Activated naive CD8-positive, alpha-beta T cell treated with anti-CD3 and anti-CD28 coated beads for 36 hours (primary cell): ENCODE measurements at places on chromosomes 1 and 21. TPM values are rescaled to one million over a fixed set of nuclear protein-coding genes. Genes with fewer than 3 reads are reported as not detected.

The MATN1 gene
- 1.5 TPM for total RNA-seq

The ABCG1 gene
- 9.8 TPM for total RNA-seq

The ALPL gene
- total RNA-seq: not detected

DNA sequence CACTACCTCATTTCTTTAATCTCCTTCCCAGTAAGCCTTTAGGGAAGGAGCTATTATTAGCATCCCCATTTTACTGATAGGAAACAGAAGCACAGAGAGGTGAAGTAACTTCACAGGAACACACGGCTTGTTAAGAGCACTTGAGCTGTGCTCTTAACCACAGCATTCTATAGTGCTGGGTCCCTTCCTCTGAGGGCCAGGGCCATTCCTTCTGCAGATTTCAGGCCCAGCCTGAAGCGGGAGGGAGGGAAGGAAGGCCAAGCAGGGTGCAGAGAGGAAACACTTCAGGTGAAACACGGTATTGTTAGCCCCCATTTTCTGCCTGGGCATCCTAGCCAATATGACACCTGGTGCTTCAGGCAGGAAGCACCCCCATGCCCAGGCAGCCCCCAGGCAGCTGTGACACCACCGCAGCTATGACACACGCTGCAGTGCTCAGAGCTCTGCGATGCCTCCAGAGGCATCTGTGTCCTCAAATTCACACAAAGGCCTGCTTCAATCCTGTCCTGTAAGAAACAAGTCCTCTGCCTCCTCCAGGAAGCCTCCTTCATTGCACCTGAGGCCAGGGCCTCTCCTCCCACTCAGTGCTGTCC lies 4.5 kb upstream of the EXTL1 start:
- H3K36me3 ChIP-seq: no peaks in the 10 kb centered on the region
- peaks cover 21% of the 10 kb centered on the region for H3K4me1 ChIP-seq
- no peak overlapping the region for H3K4me3 ChIP-seq
- DNase-seq: peak; percentile 26
- no peak overlapping the region for H3K27ac ChIP-seq

DNA sequence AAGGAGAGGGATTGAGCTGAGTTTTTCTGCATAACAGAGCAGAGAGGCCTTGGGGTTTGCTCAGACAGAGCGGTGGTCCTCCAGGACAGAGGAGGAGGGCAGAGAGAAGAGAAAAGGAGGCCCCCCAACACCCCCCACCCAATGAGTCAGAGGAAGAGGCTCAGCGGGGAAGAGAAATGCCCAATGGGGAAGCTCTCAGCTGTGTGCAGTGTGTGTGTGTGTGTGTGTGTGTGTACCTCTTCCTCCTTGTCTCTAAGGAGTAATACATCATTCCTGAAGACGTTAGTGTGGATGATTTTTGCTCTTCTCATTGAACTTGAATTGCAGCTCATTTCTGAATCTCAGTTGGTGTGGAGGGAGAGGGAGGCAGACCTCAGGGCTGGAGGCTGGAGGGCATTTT lies 8.7 kb downstream of the TMPRSS3 start:
- DNase-seq: no peak
- no peaks in the 10 kb centered on the region for H3K27me3 ChIP-seq
- H3K4me1 ChIP-seq: peaks cover 53% of the 10 kb centered on the region
- H3K4me3 ChIP-seq: no peak overlapping the region
- H3K36me3 ChIP-seq: peaks cover 91% of the 10 kb centered on the region

GRCh38 chr1:25771221-25772114 lies 28.5 kb upstream of the SELENON start:
- H3K27me3 ChIP-seq: no peaks in the 10 kb centered on the region
- H3K27ac ChIP-seq: peak overlapping the region; percentile 6
- H3K4me3 ChIP-seq: peak overlapping the region; percentile 51
- peaks cover 75% of the 10 kb centered on the region for H3K4me1 ChIP-seq
- peak; percentile 22 for DNase-seq
- H3K36me3 ChIP-seq: peaks cover 10% of the 10 kb centered on the region

DNA sequence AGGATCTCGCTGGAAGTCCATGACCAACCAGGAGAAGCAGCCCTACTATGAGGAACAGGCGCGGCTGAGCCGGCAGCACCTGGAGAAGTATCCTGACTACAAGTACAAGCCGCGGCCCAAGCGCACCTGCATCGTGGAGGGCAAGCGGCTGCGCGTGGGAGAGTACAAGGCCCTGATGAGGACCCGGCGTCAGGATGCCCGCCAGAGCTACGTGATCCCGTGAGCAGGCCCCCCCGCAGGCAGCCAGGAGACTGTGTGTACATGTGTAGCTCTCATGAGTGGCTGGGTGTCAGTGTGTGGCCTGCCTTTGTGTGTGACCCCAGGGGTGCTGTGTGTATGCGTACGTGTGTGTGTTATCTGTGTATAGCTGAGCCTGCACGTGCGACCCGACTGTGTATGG lies 27.2 kb downstream of the ETNK2 start:
- H3K36me3 ChIP-seq: no peaks in the 10 kb centered on the region
- H3K4me1 ChIP-seq: peaks cover 5% of the 10 kb centered on the region
- H3K27me3 ChIP-seq: no peaks in the 10 kb centered on the region
- no peak overlapping the region for H3K4me3 ChIP-seq

DNA sequence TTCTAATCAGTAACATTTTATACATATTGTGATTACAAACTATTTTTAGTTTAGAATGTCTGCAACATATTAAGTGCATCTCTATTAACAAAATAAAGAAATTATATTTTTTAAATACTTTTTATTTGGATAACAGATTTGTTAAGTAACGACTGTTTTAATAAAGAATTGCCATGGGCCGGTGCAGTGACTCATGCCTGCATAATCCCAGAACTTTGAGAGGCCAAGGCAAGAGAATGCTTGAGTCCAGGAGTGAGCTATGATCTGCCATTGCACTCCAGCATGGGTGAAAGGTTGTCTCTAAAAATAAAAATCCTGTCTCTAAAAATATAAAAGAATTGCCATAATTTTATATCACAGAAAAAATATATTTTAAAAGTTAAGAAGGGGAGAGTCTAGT lies 4.1 kb downstream of the LRRIQ3 start:
- peaks cover 11% of the 10 kb centered on the region for H3K36me3 ChIP-seq
- DNase-seq: no peak
- no peak overlapping the region for H3K4me3 ChIP-seq

- DNase-seq: no peak
- H3K27me3 ChIP-seq: no peaks in the 10 kb centered on the region
- H3K36me3 ChIP-seq: peaks cover 29% of the 10 kb centered on the region
Measured at GRCh38 chr1:107840725-107841124, 124.3 kb downstream of the VAV3 start.
